Fibroblast of villous mesenchyme (primary cell): ENCODE measurements at places on chromosomes 12 and 14. TPM values are rescaled to one million over a fixed set of nuclear protein-coding genes. Genes with fewer than 3 reads are reported as not detected.
A peak's percentile ranks its signal among the peaks of the same experiment; 100 is the strongest.

TNFAIP2 gene
- total RNA-seq: 122 and 240 TPM in 2 replicates

RASSF8 gene
- 60.6 and 127 TPM in 2 replicates for total RNA-seq

KRT77 gene
- total RNA-seq: not detected in 2 replicates

KRT79 gene
- total RNA-seq: not detected in 2 replicates

DNA sequence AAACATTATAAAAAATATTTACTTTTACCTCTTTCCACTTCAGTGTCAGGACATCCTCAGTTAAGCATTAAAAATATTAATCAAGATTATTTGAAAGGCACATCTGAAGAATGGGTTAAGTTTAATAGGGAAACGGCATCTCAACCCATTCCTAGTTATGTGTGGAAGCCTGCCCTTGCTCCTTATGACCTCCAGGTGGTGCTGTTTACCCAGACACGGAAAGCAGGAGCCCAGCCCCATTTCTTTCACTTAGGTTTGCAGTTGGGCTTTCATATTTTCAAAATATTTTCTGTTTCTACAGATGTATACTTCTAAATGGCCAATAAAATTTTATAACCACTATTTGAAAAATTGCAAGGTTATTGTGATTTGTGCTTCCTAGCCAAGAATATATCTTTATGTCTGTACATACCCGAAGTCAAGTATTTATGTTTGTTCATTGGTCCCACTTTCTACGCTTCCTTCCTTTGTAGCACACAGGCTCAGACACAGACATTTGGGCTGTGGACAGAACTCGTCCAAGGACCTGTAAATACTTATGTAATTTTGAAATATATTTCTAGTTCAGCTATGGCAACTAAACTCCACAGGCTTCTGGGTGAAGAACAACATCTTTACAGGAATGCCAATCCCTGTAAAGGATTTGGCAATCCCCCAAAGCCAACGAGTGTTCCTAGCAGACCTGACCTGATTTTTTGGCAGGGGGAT, 247.1 kb downstream of the AKAP6 start:
- peak; percentile 72 for DNase-seq

GRCh38 chr14:60196291-60196690, 31.1 kb upstream of the DHRS7 start:
- no peak for DNase-seq

DNA sequence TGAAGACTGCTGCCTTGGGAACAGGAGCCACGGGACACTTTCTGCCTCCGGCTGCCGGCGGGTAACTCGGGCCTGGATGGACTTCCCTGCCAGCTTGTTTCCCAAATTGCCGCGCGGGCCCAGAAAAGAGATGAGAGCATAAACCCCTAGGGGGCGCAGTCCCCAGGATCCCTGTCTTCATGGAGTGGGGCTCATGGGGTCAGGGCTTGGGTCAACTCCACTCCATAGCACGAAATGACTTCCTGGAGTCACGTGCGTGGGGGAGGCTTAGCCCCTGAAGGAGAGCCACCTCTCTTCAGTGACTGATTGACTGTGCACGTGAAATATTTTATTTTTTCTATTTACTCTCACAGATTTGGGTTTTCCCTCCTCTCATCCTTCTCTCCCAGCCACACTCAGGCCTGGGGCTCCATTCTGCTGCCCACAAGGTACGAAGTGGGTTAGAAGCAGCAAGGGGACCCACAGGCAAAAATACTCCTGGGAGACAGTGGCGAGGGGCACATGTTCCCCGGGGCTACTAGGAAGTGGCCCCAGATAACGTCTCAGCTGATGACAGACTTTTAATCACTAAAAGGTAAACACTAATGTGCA, 10.0 kb downstream of the PGF start:
- DNase-seq: no peak

DNA sequence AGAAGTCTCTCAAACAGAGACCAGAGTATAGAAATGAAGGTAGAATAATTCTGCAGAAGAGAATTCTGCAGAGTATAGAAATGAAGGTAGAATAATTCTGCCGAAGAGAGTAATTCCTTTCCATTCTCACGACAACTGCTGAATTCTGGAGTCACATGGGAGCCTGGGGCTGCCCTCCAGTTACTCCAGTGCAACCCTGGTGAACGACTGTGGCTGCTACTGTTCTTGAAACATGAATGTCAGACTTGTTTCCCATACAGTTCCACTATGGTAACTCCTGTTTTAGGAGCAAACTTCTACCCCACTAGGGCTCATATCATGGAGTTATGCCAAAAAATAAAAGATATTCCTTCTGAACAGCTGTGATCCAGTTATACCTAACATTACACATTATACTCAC, 164.4 kb downstream of the KICS2 start:
- no peak for DNase-seq
